ENCODE measurements at places on chromosomes 1 and 21.

DNA sequence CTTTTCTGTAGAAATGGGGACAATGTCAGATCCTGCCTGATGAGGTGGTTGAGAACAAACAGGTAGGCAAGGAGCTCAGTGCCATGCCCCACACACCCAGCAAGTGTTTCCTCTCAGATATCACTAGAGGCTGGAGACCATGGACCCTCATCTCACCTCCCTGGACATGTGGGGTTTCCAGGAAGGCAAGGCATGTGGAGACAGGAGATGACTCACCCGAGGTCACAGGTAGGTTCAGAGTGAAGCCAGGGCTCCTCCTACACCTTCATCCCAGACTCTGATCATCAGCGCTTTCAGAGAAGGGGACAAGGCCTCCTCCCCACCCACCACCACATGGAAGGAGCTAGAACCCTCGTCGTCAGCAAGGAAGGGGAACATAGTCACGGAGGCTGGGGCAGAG lies 69.2 kb downstream of the MATN1 start:
- DNase-seq, result no peak

DNA sequence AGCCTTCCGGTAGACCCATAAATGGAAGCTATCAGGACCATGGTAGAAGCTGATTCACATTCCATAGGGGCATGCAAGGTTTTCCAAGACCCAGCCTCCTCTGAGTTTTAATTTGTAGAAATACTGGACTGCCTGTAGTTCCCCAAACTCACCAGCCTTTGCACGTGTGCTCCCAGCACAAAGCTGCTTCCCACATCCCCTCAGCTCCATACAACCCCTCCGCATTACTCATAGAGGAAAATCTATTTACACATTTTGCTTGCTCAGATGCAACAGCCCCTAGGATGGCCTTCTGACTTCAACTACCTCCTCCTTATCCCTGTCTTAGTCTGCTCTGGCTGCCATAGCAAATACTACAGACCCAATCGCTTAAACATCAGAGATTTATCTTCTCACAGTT lies 336.2 kb downstream of the SETD4 start:
- DNase-seq, result no peak

GRCh38 chr21:27534206-27534605 lies 567.3 kb upstream of the ADAMTS5 start:
- no peak for DNase-seq

- DNase-seq, result no peak
Observed at GRCh38 chr1:233172201-233172600, 123.3 kb downstream of the PCNX2 start.

GRCh38 chr1:149888247-149888998 lies 10.9 kb upstream of the BOLA1 start:
- DNase-seq, result peak; percentile 82
